ENCODE measurements at places on chromosomes 3 and 15.
A peak's percentile ranks its signal among the peaks of the same experiment; 100 is the strongest.

DNA sequence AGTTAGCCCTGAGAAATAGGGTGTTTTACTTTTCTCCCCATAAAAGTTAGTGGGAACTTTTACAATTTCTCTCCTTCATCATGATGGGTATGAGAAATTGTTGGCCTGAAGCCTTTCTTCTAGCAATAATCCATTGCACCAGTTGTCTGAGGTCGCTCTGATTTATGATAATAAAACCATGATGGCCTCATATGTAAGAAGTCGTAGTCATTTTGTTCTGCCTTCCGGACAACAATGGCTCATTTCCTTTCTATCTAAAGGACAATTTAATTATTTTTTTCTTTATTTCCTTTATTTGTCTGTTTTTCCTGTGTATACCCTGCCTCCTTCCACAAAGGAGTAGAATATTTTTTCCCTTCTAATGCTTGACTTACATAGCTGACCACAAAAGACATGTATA lies 31.6 kb upstream of the GNB4 start:
- DNase-seq: no peak

GRCh38 chr3:32432711-32433530 lies 41.3 kb downstream of the CMTM7 start:
- DNase-seq: no peak

DNA sequence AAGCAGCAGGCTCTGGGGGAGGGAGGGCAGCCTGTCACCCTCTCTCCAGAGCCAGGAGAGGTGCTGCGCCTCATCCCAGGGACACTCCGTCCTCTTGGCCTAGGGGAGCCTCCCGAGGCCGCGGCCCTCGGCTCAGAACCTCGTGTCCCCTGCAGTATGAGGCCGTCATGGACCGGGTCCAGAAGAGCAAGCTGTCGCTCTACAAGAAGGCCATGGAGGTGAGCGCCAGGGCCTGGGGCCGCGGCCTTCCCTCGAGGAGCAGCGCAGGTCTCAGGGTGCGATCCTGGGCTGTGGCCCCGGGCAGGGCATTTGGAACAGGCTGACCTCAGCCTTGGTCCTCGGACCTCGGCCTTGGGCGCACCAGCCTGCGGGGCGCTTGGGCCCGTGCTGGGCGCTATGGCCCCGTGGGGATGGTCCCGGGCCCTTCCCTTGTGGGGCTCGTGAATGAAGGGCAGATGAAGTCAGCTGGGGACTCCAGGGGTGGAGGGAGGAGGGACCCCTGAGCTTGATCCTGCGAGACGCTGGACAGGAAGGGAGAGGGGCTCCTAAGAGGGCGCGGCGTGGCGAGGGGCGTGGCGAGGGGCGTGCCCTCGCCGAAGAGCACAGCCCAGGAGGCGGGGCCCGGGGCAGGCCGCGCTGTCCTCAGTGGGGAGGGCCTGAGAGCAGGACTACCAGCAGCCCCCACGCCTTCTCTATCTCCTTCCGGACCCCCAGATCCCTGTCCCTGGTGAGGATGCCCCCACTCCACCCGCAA lies 32.9 kb downstream of the PSTPIP1 start:
- peak; percentile 32 for DNase-seq

- DNase-seq: no peak
Observed at GRCh38 chr15:75117993-75118392, 83.7 kb upstream of the C15orf39 start.

DNA sequence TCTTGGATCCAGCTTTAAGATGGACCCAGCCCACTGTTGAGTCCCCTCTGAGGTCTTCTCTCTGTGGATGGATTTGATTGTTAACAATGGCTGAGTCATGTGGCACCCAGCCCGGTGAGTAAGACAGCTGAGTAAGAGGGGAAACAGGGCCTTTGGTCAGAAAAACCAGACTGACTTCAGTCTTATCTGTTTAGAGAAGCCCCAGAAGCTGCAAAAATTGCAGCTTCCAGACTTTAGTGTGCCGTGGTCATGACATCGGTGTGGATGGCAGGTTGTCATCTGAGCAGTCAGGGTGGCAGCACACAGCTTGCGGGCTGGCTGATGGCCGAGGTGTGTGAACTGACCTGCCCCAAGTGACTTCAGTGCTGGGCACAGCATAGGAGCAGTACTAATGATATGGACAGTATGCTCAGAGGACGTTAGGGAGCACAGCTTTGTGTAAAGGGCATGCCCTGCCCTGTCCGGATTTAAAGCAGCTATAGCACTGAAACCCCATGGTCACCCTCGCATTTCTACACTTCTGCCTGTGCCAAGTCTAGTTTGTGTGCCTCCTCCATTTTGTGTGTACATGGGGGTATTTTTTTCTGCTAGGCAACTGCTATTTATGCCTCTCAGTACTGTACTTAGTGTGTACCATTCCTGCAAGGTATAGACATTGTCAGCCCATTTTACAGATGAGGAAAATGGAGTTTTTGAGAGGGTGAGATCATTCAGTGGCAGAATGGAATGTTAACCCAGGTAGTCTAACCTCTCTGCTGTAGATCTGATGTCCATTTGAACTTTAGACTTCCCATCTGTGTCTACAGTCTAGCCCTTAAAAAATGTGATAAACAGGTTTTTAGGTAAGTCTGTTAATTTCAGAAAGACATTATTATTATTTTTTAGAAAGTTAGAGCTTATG lies 44.4 kb downstream of the FLNB start:
- DNase-seq: peak; percentile 80

- no peak for DNase-seq
Observed at GRCh38 chr3:55189359-55189801, 261.5 kb upstream of the LRTM1 start.

Measured in body of pancreas (tissue), 4 donors.